ENCODE measurements at places on chromosomes 13 and 19.

DNA sequence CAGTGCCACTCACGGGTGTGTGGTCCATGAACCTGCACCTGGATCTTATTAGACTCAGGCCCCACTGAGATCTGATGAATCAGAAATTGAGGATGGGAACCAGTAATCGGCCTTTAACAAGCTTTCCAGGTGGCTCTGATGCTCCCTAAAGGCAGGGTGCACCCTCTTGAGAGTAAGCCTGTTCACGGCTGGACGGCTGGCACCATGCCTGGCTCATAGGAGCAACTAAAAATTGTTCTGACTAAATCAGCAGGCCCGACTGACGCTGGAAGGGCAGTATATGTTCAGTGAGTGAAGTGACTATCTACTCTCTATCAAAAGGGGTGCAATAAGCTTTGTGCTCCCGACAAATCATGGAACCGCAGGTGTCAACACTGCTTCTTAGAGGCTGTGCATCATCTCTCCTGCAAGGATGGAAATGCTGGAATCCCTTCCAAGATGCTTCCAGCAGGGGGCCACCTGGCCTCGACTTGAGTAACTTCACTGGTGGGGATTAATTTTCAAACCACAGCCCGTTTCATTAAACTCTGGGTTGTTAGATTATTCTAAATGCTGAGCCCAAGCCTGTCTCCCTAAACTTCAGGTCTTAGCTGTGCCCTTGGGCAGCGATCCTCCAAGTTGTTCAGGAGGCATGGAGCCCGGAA, 28.4 kb downstream of the TMTC4 start:
- peak; percentile 87 for DNase-seq

- no peak for DNase-seq
These were observed 3.7 kb upstream of the TMEM272 start for GRCh38 chr13:51848674-51849073.

DNA sequence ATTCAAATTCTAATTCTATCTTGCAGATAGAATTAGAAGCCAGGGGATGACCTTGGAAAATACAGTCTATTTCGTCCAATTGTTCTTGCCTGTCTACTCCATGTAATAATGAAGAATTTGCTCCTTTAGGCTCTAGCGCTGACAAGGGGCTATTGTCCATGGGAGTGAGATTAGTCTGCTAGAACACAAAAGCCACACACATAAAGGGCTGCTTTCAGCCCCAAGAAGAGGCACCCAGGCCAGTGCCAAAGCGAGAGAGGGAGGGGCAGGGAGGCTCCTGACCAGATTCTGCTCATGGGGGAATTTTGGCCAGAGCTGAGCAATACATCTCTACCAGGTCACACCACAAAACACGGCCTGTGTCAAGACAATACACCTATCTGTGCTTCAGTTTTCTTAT, 1306.9 kb downstream of the UQCRFS1 start:
- peak; percentile 98 for DNase-seq

DNA sequence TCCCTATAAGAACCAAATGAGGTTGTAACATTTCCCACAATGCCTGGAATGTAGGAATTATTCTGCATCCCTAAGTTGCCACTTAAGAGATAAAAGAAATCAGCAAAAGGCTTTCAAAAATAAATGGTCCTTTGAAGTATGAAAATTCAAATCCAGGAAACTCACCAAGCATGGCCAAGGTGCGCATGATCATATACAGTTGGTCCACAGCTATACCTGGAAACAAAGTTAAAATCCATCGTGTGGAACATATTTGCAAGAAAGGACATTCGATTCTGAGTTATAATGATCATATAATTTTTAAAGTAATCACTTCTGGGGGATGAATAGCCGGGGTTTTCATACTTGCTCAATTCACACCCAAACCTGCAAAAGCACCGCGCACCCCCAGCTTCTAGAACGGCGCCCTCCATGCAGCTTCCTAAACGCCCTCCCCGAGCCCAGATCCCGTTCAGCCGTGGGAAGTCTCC, 525 bp downstream of the CARS2 start:
- DNase-seq: no peak
